ENCODE measurements at places on chromosomes 4 and X. TPM values are rescaled to one million over a fixed set of nuclear protein-coding genes. Genes with fewer than 3 reads are reported as not detected.

- DNase-seq = no peak
These were observed 20.7 kb upstream of the CSN1S1 start for GRCh38 chr4:69910016-69910782.

The TRIM61 gene
- total RNA-seq = not detected

The PYURF gene
- total RNA-seq = 124 TPM

The THAP9 gene
- total RNA-seq = 5.1 TPM

The CHRNA9 gene
- not detected for total RNA-seq

GRCh38 chr4:4385729-4386295, 1.1 kb upstream of the NSG1 start:
- DNase-seq = no peak

DNA sequence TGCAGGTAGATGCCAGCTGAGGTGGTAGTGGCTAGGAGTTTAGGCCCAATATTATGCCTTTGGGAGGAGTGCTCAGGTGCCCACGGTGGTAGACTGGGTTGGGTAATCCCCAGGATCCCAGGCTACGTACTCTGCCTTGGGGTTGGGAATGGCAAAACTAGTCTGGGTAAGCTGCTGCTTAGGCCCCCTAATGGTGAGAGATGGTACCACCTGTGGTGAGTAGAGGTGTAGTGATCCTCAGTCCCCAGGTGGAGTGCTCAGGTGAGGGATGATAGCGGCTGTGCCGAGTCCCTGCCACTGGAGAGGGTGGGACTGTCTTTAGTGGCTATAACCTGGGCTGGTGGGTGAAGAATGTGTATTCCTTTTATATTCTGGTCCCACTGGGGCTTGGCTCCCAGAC, 75.2 kb downstream of the IL1RAPL2 start:
- DNase-seq = no peak

The ZFP42 gene
- total RNA-seq = not detected

- no peak for DNase-seq
These were observed 26.2 kb upstream of the TMPRSS11D start for GRCh38 chr4:67909905-67910584.

GRCh38 chr4:145934434-145935047, 4.1 kb downstream of the ZNF827 start:
- no peak for DNase-seq

The PAGE2 gene
- not detected for total RNA-seq

GRCh38 chr4:41580007-41580406, 42.0 kb downstream of the LIMCH1 start:
- no peak for DNase-seq

DNA sequence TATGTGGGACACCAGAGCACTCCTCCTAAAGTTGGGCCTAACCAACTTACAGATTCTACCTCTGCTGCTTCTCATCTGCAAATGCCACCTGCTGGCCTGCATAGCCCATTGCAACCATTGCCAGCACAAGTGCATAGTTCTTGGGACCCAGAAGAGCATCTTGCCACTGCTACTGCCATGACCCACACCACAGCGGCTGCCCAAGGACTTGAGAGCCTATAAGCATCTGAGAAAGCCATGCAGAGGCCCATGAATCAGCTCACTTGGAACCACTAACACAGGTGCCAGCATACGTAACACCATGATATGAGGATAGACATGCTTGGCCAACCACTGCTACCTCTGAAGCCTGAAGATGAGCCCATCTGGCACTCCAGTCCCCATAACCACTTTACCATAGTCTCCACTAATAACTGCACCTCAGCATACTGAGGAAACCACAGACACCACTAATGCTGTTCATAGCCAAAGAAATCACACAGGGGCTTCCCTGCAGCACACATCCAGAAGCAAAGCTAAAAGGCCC, 258.1 kb upstream of the AGTR2 start:
- no peak for DNase-seq

Measured in pulmonary artery endothelial cell (primary cell).